ENCODE measurements at places on chromosomes 12 and 14.

DNA sequence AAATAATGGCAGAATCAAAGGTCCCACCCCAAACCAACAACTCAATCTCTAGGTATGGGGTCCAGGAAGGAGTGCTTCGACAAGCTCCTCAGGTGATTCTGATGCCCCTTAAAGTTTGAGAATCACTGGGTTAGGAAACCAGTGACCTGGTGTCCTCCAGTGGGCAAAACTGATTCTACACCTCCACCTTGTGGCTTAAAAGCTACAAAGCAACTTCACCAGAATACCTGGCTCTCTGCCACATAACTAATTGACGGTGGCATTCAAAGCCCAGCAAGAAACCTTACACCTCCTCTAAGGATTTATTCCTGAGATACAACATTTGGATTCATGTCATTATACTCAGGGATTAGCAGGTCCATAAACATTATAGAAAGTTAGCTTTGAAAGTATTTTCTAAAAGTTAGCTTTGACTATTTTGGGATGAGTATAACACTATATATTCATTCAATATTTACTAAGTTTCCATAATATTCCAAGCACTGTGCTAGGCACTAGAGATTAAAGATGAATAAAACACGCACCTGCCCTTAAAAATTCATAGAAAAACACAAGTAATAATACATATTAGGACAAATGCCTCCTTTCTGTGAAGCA lies 45.4 kb downstream of the DCAF5 start:
- DNase-seq = peak; percentile 51

DNA sequence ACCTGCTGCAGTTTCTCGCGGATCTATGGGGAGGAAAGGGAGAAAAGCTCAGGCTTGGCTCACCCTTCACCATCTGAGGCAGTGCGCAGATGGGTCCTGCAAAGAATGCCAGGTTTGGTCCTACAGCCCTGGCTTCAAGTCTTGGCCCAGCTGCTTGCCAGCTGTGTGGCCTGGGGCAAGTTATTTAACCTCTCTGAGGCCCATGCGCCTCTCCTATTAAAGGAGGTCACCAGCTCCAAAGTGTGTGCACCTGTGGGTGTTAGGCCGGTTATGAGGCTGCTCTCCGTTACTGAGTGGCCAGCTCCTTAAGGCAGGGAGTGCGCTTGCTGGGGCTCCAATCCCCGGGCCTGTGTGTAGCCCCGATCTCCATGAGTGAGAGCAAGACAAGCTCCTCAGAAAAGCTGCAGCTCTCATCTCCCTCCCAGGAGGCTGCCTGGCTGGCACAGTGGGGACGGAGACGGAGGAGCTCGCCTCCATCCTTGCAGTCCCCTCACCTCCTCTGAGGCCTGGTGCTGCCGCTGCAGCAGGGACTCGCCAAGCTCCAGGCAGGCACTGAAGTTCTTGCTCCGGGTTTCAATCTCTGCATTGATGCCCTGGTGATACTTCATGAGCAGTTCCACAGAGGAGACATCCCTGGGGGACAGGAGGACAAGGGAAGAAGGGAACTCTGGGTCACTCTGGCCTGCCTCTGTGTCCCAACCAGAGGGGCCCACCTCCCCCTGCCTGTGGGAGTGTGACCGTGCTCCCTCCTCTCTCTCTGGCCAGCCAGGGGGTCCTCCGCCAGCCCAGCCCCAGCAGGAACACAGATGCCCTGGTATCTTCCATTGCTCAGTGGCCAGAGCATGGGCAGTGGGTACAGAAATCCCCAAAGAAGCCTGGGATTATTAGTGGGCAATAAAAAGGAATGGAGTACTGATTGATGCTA lies 65.1 kb downstream of the PLEKHG3 start:
- DNase-seq = no peak

DNA sequence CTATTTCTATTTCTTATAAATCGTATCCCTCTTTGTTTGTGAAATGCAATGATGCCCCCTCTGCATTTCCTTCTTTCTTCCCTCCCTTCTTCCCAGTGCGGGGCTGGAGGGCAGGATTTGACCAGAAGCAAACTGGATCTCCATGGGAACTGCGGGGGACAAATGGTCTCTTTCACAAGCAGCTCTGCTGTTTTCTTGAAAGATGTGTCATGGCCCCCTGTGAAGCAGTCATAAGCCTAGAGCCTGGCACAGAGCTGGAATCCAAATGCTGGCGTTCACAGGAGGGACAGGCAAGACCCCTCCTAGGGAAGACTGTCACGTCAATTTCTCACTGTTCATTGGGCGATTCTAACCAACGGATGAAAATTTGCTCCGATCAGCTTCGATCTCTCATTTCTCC lies 203.5 kb upstream of the NOS1 start:
- no peak for DNase-seq

- DNase-seq = no peak
Measured at GRCh38 chr12:49543914-49544815, 5.3 kb downstream of the KCNH3 start.

DNA sequence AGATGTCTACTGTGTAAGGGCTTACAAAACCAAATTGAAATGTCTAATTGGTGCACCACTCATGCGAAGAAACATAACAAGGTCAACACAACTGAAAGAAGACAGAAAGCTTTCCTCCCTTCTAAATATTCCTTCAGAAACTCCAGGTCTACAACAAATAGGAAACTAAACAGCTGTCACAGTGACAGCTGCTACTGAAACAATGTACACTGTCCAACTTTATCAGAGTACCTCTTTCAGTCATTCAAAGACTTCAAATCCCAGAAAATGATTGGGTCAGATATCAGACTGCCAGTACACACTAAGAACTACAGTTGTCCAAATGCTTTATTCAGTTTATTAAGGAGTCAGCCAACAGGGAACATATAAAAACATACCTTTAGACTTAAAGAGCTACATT lies 35.2 kb downstream of the CEP128 start:
- DNase-seq = no peak

DNA sequence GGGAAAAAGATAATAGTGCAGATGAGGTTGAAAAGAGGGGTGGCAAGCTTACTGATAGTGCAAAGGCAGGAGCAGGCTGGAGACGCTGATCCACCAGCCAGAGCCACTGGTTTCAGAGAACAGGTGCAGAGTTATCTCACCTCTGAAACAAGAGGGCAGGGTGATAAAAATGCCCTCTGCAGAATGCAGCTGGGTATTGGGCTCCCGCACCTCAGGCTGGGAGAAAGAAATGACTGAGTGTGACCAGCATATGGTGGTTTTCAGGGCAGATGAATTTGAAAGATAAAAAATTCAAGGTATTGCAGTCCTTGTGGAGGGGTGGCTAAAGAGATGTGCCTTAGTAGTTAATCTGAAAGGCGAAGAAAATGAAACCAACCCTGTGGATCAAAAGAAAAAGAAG lies 2.9 kb upstream of the TMEM30B start:
- no peak for DNase-seq

DNA sequence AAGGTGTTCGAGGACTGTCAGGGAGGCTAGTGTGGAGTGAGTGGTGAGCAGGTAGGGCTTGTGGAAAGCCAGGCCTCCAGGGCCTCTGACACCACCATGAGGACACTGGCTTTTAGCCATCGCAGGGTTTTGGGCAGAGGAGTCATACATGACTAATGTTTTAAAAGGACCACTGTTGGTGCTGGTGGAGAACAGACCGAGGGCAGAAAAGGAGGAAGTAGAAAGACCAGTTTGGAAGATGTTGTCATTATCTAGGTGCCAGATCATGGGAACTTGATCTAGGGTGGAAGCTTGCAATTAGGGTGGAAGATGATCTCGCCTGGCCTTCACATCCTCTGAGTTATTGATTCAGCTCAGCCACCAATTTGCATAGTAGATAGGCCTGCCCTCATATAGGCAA lies 144.2 kb downstream of the C12orf75 start:
- DNase-seq = no peak

DNA sequence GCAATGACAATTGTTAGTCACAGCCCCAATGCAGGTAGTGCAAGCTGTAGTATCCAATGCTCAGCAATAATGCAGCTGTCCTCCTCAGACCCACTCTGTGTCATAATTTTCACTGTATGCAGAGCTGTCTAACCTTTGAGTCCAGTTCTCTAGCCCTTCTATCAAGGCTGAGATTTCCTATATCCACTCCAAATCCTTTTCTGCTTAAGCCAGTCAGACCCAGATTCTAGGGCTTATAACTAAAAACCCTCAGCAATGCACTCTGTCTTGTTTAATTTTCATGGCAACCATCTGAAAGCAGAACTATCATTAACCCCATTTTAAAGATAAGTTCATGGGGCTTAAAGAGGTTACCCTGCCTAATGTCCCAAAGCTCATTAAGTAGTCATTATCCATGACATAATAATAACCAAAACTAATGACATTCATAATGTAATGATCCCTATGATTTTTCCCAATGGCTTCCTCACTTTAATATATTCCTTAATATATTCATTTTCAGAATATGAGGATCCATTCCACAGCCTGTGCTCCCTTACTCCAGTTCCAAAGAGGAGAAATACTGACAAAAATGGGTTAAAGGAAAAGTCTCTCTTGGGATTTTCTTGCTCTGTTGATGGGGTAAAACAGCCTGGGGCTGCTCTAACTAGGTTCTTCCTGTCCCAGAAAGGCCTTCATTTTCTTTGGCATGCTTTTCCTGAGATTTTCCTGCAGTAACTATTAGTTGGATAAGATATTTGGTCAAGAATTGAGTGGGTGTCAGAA lies 29.5 kb downstream of the TXNDC16 start:
- no peak for DNase-seq

DNA sequence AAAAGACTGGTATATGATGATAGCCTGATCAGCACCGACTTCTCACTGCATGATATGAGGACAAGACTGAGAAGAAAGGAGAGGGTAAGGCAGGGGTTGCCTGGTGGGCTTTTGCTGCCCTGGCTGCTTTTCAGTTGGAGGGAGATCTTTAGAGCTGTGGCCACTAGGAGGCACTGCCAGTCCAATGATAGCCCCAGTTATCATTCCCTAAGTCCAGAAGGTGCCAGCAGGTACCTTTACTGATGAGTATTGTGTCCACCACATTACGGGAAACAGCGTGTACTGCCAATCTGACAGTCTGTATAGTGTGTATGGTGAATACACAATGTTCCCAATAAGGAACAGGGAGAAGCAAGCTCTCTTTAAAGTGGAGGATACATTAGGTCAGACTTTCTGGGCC lies 55.8 kb upstream of the CCDC175 start:
- peak; percentile 15 for DNase-seq

- no peak for DNase-seq
Measured at GRCh38 chr14:72880164-72880563, 13.7 kb downstream of the DPF3 start.

GRCh38 chr12:132827763-132828703 lies 636 bp downstream of the GOLGA3 start:
- peak; percentile 29 for DNase-seq

- no peak for DNase-seq
Measured at GRCh38 chr12:130424858-130425697, 87.4 kb downstream of the PIWIL1 start.

DNA sequence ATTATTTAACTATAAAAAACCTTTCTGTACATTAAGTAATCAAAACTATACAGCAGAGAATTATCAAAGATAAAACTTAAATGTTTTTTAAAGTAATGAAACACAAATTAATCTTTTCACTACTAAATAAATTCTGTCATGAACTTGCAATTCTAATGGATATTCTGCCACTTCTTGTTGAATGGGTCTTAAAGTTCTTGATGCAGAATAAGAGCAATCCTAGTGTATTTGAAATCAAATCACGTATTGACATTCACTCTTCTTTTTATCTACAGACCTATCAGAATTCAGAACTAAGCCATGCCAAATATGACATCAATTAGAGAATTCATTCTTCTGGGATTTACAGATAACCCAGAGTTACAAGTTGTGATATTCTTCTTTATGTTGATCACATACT lies at the start of gene OR6C65:
Gene OR6C65 (plus strand): TSS at position 301 of the 400 bp plus-strand sequence. CDS start 0 bp downstream, at position 301.
- no peak for DNase-seq

- no peak for DNase-seq
Measured at GRCh38 chr14:105492971-105493871, 2.2 kb downstream of the TEDC1 start.

GRCh38 chr12:5432011-5432400 lies at the start of gene NTF3:
NTF3 (plus strand) TSS chr12:5432108; CDS start chr12:5432325, 217 bp downstream.
- peak; percentile 82 for DNase-seq

All from OCI-LY7 (cell line).